Sciatic nerve (tissue), 2 donors: ENCODE measurements at places on chromosomes 5 and 9. TPM values are rescaled to one million over a fixed set of nuclear protein-coding genes. Genes with fewer than 3 reads are reported as not detected.

The AQP3 gene
- total RNA-seq = 23.7 TPM

The GFRA3 gene
- total RNA-seq = 17.7 TPM

DNA sequence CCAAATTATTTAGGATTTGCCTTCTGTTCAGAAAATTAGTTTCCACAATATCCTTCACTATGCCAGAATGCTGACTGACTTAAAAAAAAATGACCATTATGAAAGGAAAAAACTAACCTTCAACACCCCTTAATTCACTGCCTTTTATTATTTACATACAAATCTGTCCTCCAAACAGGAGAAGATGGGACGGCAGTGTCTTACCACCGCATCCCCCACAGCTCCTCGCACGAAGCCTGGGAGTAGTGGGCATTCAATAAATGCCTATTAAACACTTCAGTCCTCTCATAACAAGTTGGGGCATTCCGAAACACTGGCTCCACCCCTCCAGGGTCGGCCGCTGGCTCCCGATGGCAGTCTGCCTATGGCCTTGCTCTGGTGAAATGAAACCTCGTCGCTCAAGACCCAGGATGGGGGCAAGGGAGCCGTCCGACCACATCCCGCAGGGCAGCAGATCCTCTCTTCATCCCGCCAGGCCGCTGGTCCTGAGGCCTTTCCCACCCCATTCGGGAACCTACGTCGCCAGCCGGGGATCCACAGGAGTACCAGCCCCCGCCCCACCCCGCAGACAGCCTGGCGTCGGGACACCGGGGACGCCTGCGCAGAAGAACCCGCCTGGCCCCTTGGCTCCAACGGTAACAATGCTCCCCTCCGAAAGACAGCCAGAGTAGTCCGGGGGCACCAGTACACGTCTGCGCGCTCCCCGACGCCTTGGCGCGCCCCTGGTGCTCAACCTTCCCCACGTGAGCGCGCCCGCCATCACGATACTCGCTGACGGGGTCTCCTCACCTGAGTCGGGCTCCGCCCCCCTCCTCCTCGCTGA lies 613 bp downstream of the ZBTB5 start:
- DNase-seq = peak; percentile 87

GRCh38 chr5:63961598-63962161 lies 565 bp downstream of the HTR1A start:
- DNase-seq = no peak

GRCh38 chr9:131707733-131708157 lies 32.1 kb downstream of the RAPGEF1 start:
- no peak for DNase-seq

The TPD52L3 gene
- not detected for total RNA-seq

DNA sequence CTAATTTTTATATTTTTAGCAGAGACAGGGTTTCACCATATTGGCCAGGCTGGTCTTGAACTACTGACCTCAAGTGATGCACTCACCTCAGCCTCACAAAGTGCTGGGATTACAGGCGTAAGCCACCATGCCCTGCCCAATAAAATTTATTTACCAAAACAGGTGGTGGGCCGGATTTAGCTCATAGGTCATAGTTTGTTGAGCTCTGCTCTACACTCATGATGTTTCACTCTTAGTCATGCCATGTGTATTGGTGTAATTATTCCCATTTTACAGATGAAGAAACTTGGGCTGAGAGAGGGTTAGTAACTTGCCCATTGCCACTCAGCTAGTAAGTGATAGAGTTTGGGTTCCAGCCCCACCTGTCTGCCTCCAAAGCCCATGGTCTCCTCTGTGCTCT lies 93.1 kb upstream of the WWC1 start:
- DNase-seq = no peak

The IL9 gene
- total RNA-seq = not detected

- no peak for DNase-seq
Measured at GRCh38 chr9:6782345-6782744, 24.6 kb downstream of the KDM4C start.

- DNase-seq = no peak
Measured at GRCh38 chr9:83554278-83554677, 16.1 kb upstream of the FRMD3 start.

The IL3 gene
- not detected for total RNA-seq

The ANGPTL2 gene
- 46.4 TPM for total RNA-seq

DNA sequence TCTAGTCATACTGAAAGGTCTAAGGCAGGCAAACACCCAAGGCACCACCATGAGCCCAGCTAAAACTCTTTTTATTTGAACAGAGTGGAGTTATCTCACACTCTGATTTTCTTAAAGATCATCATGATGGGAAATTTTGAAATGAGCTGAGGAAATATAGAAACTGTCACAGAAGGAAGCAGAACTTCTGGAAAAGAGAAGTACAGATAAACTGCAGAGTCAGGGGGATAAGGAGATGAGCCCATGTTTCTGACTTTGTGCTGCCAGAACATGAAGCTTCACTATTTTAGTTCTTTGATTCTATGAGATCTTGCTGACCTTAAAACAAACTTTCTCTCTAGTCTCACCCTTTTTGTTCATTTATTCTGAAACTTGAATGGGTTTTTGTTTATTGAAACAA lies 406.5 kb upstream of the EDIL3 start:
- no peak for DNase-seq

DNA sequence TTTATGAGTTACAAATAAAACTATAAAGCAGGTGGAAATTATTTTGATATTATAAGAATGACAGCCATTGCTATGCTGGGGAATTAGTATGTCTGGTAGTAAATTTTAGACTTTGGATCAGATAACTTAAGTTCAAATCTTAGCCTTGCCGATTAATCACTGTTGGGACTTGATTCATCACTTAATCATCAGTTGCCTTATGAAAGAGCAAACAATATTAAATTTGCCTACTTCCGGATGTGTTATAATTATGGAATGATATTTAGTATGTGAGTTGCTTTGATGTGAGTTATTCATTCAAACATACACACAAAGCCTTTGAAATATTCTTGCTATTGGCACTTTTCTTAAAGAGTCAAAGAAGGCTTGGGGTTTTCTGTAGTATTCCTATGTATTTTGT lies 717.7 kb downstream of the BRINP1 start:
- no peak for DNase-seq

DNA sequence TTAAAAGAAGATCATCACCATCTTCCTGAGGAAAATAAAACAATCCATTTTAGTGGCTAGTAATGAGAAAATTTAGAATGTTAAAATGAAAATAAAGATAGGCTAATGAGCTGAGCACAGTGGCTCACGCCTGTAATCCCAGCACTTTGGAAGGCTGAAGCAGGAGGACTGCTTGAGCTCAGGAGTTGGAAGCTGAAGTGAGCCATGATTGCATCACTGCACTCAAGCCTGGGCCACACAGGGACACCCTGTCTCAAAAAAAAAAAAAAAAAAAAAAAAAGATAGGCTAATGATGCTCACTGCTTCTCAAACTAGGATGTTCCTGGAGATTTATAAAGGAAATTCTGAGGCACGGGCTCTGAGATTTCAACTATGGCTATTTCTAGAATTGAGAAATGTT lies 50.3 kb downstream of the CPLANE1 start:
- DNase-seq = no peak

- DNase-seq = no peak
Measured at GRCh38 chr9:114652776-114653555, 4.6 kb downstream of the TEX53 start.

GRCh38 chr9:121885345-121885901 lies 207.7 kb downstream of the TTLL11 start:
- no peak for DNase-seq

DNA sequence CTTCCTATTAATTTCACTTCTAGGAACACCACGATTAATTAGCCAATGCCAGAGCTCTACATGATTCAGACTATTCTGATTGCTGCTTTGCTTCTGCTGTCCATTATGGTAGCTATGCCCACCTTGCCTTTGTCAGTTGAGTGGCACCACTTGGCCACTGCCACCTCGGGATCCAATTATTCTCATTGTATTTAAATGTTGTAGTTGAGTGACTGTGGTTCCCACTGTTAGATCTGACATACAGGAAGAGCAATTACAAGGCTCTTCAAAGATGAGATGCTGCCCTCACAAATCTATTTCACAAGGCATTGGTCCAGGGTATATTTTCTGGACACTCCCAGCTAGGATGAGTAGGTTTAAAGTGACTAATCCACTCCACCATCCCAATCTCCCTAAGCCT lies 864.5 kb upstream of the EDIL3 start:
- DNase-seq = no peak

The POLK gene
- 63.8 TPM for total RNA-seq

DNA sequence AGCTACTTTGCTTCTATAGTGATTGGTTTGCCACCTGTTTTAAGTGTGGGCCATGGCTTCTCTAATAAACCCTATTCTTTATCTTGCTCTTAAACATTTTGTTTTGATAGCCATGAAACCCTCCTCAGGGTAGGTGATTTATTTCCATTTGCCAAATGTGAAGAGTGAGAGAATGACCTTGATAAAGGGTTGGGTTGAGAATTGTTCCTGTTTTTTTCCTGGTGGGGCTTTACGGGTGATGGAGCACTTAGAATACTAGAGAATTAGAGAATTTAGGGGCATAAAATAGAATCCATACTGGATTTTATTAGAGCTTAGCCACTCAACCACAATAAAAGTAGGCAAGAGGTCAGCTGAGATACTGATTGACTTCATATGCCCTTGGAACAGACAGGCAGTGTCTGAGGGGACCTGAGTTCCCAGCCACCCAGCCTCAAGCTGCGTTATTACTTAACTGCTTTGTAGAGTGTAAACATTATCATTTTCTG lies 68.9 kb downstream of the COMMD10 start:
- DNase-seq = no peak

- peak; percentile 36 for DNase-seq
Measured at GRCh38 chr9:89354471-89354870, 36.2 kb downstream of the SECISBP2 start.

- no peak for DNase-seq
Measured at GRCh38 chr5:115355767-115356381, 59.4 kb upstream of the CCDC112 start.

DNA sequence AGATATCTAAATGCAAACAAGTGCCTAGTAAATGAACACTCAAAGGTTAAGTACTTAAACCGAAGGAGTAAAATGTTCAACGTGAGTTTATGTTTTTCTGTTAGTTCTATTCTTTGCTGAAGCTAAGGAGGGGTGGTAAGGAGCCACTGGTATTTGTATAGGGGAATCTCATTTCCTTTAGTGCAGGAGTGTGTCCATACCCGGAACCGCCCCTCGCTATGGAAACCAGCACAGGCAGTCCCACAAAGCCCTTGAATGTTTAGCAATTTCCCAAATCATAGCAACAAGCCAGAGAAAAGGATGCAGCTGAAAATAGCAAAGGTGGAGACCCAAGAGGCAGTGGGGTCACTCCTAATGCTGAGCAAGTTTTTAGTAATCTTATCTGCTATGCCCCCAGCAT lies 78.8 kb upstream of the STK32A start:
- DNase-seq = no peak

GRCh38 chr5:143601357-143601756 lies 197.9 kb upstream of the NR3C1 start:
- DNase-seq = no peak

GRCh38 chr5:151703227-151703626 lies 16.5 kb upstream of the SPARC start:
- no peak for DNase-seq

The CCL27 gene
- total RNA-seq = not detected

- DNase-seq = no peak
Measured at GRCh38 chr5:81428446-81428845, 34.5 kb upstream of the ACOT12 start.

GRCh38 chr9:88852794-88853193 lies 138.5 kb upstream of the S1PR3 start:
- DNase-seq = no peak

GRCh38 chr5:170336065-170336464 lies 38.5 kb upstream of the LCP2 start:
- DNase-seq = no peak

The CFAP90 gene
- total RNA-seq = 0.36 TPM

The WDR70 gene
- 43.7 TPM for total RNA-seq

The NAA35 gene
- 25.1 TPM for total RNA-seq

The MAST4 gene
- 47.9 TPM for total RNA-seq

The CDH10 gene
- 0.13 TPM for total RNA-seq

- no peak for DNase-seq
Measured at GRCh38 chr5:149030838-149031397, 31.9 kb downstream of the SH3TC2 start.

DNA sequence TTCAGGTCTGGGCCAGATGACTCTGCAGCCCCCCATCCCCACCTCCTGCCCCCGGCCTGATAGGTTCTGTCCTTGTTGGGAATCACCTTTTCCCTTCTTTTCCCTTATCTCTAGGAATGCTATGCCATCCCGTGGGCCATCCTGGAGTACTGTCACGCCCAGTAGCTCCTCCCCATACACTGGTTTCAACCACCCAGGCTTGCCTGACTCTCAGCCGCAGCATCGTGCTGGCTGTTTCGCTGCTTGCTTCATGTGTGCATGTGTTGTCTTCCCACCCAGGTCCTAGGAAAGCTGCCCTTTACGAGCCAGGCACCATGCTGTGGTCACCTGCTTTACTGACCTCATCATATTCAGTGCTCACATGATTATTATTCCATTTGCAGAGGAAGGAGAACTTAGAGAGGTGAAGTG lies 71.8 kb downstream of the ANGPTL2 start:
- no peak for DNase-seq

The TAF11L14 gene
- not detected for total RNA-seq

DNA sequence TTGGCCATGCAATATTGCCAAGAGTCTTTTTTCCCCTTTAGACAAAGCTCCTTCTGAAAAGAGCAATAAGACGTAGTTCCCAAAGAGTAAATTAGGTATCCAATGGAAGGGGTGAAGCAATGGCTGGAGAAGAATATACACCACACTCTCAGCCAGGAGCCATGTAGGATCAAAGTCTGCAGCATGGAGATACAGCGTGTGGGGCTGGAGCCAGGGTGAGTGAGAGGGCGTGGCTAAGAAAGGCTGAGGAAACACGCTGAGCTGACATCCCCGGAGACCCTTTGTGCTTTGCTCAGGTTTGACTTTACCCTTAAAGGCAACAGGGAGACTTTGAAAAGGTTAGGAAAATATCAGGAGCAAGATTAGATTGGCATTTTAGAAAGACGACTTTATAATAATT lies 87.1 kb upstream of the ELL2 start:
- DNase-seq = no peak

DNA sequence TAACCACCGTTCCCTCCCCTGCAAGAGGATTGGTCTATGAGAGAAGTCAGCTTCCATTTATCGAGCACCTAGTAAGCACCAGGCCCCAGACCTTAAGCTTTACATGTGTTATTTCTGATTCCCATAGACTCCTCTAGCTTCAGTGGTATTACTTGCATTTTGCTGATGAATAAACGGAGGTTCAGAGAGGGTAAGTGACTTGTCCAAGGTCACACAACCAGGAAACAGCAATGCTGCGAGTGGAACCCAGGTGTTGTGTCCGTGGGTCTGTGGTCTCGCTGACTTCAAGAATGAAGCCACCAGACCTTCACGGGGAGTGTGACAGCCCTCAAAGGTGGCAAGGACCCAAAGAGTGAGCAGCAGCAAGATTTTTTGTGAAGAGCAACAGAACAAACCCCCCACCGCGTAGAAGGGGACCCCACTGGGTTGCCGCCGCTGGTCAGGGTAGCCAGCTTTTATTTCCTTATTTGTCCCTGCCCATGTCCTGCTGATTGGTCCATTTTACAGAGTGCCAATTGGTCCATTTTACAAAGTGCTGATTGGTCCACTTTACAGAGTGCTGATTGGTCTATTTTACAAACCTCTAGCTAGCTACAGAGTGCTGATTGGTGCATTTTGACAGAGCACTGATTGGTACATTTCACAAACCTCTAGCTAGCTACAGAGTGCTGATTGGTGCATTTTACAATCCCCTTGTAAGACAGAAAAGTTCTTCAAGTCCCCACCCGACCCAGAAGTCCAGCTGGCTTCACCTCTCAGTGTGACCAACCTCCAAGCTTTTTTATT lies 29.1 kb upstream of the KCNIP1 start:
- DNase-seq = no peak

The RNF14 gene
- 58.1 TPM for total RNA-seq
